Stimulated activated CD4-positive, alpha-beta T cell treated with anti-CD3 and anti-CD28 coated beads, Interleukin-12 subunit alpha, Interleukin-12 subunit beta, amount 100 ng/mL, for 24 hours (primary cell): ENCODE measurements at places on chromosomes 1 and 21.
A peak's percentile ranks its signal among the peaks of the same experiment; 100 is the strongest.

GRCh38 chr1:45033356-45033755 is 21.3 kb downstream of the UROD start:
- DNase-seq = no peak

- peak; percentile 89 for DNase-seq
Observed at GRCh38 chr1:150926097-150926741, at the start of gene SETDB1. Gene SETDB1 (plus strand): TSS chr1:150926363. CDS start chr1:150927715, 1,352 bp downstream.

DNA sequence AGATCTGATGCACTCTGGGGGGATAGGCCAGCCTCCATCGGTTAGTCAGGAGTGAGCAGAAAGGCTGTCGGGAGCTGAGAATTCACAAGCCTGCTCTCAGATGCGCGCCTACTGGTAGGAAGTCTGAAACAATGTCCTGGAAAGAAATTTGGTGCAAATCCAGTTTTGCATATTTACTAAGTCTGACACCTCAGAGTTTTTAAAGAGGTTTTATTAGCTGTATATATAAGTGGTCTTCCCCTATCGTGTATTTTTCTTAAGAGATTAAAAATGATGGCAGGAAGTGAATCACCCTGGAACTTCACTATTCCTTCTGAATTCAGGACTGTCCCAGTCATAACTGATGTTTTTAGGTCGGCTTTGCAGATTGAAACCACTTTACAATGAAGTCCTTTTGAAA is 99.8 kb upstream of the C1orf105 start:
- DNase-seq = no peak

GRCh38 chr1:32392325-32392724 is 1.9 kb downstream of the BSDC1 start:
- DNase-seq = no peak

GRCh38 chr1:15622712-15623373 is 5.6 kb downstream of the DDI2 start:
- no peak for DNase-seq

DNA sequence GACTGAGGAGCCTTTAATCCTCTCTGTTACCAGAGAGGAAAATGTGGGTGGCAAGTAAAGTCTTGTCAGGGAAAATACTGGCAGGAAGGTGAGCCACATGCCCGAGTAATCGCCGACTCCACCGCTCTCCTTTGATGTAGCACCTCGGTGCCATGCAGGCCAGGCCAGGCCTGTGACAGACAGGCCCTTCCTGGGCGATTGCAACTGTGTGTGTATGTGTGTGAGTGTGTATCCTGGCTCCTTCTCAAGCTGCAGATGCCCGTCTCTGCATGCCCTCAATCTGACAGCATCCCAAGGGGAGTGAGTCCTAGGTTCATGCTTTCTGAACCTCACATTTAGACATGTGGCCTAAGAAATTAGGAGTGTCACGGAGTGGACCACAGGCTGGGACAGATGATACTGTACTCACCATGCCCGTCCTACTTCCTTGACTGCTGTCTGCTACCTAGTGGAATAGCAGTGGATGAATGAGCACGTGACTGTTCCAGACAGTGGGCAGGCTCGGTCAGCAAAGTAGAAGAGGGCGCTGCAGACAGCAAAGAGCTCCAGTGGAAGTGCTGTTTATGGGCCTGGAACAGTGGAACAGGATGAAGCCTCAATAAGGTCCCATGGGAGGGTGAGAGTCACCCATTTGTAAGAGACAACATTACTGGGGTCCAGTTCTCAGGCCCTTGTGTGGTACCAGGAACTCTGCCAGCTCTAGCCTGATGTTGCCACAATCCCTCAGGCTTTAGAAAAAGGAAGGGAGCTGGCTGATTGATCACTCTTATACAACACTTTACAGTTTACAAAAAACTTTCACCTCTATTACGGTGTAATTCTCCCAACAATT is 25.3 kb downstream of the SERTAD4 start:
- DNase-seq = no peak

DNA sequence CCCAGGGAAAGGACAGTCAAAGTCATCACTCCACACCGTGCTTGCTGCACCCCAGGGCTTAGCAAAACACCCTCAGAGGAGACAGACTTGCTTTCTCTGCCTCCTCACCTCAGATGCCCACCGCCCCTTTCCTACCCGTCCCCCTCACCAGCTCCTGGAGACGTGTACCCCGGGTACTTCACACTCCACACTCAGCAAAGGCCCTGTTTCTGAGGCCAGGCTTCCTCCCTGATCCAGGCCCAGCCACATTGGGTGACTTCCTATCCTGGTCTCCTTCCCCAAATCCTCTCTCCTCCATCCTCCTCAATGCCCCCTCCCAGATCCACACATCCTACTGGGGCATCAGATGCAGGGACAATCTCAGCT is 116.7 kb downstream of the DMRTB1 start:
- DNase-seq = no peak

- DNase-seq = no peak
Observed at GRCh38 chr1:237316352-237316751, 274.4 kb downstream of the RYR2 start.

DNA sequence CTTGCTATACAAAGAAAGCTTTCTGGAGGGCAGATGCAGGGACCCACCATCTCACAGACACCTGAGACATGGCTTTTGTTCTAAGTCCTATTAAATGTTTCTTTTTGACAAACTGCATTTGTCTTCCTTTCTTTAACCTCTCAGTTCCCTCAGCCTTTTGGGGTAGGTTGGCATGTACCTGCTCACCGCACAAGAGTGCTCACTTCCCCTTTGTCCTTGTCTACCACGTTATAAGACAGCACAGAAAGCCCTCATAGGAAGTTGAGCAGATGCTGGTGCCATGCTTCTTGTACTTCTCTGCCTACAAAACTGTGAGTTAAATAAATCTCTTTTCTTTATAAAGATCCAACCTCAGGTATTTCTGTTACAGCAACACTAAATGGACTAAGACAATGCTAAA is 31.9 kb upstream of the RGS21 start:
- no peak for DNase-seq

GRCh38 chr1:229133811-229134210 is 137.1 kb upstream of the RAB4A start:
- DNase-seq = no peak

GRCh38 chr1:76595024-76595423 is 272.3 kb upstream of the ST6GALNAC5 start:
- DNase-seq = no peak

DNA sequence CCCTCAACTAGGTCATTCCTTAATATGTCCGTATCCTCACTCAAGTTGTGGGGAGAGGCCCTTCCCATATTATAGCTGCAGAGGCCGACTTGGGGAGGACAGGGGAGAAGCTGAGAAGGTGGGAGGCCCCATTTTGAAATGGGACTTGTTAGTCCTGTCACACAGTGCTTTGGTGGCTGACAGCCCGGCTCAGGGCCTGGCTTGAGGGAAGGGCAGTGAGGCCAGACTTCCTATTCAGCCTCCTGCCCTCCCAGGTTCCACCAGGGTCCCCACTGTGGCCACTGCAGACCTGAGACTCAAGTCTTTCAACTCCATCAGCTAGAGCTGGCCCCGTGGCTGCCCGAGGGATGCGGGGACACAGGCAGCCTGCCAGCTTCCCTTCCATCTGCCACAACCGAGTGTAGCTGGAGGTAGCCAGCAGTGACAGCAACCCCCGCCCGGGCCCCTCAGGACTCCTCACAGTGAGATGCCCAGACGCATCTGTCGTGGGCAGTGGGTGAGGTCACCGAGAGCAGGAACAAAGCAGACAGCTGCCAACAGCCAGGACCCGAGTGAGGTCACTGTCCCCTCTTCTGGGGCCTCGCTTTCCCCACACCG is 36.9 kb downstream of the SIM2 start:
- DNase-seq = no peak

DNA sequence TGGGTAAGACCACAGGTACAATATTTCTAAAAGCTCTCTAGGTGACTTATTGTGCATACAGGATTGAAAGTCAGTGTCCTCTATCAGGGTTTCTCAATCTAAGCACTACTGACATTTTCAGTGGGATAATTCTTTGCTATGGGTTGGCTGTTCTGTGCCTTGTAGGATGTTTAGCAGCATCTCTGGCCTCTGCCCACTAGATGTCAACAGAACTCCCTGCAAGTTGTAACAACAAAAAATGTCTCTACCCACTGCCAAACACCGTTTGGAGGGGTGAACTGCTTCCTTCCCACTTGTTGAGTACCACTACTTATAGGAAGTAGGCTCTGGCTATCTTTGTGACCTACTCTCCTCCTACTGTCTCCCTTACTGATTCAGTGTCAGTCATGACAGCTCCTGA is 90.1 kb upstream of the ZRANB2 start:
- DNase-seq = no peak

GRCh38 chr1:151953409-151954094 is 40.1 kb downstream of the S100A10 start:
- DNase-seq = no peak

DNA sequence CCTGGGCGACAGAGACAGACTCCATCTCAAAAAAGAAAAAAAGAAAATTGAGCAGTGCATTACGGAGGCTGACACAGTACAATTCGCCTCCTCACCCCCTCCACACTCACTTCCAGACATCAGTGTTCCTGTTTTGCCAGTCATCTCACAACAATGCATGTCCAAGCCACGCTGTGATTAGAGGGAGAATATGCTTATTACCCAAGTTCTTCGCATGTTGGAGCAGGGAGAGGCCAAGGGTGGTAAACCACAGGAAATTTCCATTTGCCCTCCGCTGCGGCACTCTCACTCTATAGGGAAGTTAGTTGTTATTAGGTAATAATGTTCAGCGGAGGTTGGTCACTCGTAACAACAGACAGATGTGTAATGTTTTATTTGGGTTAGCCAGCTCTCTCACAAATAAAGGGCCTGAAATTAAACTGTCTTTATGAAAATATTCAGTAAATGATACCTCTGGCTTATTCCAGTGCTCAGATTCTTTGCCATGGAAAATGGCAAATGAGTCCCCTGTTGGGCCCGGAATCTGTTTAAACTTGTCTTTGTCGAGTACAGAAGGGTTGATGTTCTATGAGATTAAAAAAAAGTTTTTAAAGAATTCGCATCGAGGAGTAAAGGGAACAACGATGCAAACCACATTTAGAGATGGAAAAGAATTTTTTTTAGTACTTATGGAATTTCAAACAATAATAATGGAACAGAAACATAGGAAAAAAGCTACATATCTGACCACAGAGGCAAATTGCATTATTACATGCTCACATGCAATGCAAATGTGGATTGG is 33.1 kb downstream of the KCNJ15 start:
- DNase-seq = no peak

DNA sequence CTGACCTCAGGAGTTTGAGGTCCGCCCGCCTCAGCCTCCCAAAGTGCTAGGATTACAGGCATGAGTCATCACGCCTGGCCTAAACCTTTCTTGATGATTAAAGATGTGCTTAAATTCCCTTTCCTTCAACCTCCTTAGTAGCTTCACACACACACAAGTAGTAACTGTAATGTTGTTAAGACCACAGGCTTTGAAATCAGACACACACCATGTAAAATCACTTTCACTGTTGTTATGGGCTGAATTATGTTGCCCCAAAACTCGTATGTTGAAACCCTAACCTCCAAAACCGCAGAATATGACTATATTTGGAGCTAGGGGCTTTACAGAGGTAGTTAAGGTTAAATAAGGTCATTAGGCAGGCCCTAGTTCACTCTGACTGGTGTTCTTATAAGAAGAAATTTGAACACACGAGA is 180.2 kb downstream of the NR5A2 start:
- DNase-seq = no peak

- DNase-seq = no peak
Observed at GRCh38 chr21:32570456-32570855, 14.9 kb downstream of the TCP10L start.

- no peak for DNase-seq
Observed at GRCh38 chr1:95627244-95627643, 393.2 kb downstream of the RWDD3 start.

GRCh38 chr1:221638595-221638994 is 103.3 kb downstream of the DUSP10 start:
- no peak for DNase-seq

DNA sequence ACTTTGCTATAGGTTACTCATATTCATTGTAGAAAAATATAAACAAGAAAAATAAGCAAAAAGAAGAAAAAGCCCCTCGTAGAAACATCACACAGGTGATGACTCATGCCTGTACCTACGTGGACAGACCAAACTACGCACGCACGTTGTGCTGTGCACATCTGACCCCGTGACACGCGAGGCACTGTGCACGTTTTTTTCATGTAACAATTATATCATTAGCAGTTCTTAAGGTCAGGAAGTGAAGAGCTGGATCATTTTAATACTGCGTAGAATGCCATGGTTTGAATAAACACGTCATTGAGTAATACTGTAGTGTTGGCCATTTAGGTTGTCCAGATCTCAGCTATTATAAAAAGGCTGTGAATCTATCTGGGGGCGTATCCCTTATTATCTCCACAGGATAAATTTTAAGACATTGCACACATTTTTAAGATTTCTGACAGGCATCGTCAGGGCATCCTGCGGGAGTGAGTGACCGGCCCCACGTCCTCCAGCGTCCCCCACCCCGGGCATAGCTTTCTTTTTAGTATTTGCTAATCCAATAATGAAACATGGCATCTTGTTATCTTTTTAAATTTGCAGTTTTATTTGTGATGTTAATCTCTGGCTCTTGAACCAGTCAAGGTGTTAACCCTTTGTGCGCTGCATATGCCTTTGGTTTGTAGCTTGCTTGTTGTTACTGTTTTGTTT is 23.4 kb upstream of the ADARB1 start:
- DNase-seq = no peak

- DNase-seq = no peak
Observed at GRCh38 chr1:65459397-65459768, 38.9 kb downstream of the LEPR start.

DNA sequence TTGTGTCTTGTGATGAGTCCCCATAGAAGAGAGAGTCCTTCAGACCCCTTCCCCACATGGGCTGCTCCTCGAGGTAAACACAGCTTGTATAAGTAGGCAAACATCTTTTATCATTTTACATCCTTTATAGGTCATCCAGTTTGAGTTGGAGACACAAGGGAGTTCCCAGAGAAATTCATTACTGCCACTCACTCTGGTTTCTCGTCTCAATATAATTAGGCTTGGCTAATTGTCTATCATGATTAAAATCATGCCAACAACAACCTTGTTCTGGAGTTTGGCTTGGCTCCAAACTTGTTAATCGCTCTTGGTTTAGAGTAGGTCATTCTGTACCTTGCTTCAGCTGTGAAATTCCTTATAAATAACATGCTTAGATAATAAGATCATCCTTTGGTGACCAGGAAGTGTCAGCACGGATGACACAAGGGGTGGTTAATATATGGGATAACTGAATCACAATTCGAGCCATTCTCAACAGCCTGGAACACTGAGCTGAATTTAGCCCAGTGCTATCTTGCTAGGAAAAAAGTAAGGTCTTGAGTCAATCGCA is 70.7 kb upstream of the DAB1 start:
- DNase-seq = no peak

GRCh38 chr1:23385119-23385621 is 15.5 kb upstream of the ZNF436 start:
- no peak for DNase-seq

DNA sequence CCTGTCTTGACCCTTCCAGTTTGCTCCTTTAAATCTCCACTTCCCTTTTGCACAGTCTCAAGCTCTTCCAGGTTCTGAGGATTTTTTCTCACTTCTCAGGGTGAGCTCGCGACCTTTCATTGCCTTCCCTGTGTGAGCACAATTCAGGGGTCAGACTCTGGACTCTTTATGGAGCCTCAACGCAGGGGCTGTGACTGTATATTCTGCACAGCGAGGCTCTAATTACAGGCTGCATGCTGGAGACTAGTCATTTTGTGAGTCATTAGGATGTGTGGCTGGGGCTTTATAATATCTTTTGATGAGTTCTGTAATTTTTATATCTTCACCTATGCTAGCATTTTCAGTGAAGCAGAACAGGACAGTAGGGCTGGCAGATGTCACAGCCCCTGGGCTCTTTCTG is 270.7 kb downstream of the KAZN start:
- DNase-seq = no peak

- no peak for DNase-seq
Observed at GRCh38 chr1:4678066-4678717, 23.8 kb downstream of the AJAP1 start.

- DNase-seq = peak; percentile 60
Observed at GRCh38 chr1:226643177-226643576, 94.6 kb downstream of the STUM start.
